Stimulated activated naive CD4-positive, alpha-beta T cell treated with Interleukin-2 at 50 U/mL for 16 hours (primary cell): ENCODE measurements at places on chromosomes 4 and X.

DNA sequence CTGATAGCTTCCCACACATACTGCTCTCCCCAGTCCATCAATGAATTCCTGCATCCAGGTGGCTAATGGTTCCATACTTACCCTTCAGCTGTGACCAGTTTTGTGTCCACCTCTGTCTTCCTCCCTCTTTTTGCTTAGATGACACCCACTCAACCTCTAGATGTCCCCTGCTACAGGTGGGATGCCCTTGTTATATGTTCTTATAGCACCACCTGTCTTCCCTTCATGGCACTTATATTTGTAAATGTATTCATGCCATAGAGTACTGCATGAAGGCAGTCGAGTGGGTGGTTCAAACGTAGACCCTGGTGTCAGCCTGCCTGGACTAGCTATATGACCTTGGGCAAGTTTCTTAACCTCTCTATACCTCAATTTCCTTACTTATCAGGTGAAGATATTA, 6.5 kb upstream of the USP46 start:
- no peak for DNase-seq

- DNase-seq: no peak
Measured at GRCh38 chrX:127570276-127570675, 481.9 kb downstream of the ACTRT1 start.

GRCh38 chr4:8266088-8266487, 3.5 kb upstream of the HTRA3 start:
- no peak for DNase-seq

DNA sequence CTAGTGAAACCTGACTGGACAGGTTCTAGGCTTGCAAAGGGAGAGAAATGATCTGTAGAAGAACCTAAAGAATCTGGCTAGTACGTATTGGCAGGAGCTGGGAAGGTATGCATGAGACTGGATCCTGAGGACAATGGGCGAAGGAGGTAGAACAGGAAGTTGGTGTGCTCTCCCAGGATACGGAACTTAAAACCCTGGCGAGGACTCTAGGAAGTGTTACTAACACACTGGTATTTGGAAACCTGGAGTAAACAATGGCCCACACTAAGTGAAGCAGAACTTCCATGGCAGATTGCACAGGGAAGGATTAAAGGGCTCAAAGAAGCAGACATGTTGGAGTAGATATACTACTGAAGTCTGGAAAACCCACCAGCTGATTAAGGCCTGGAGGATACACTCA, 9.1 kb downstream of the SYN1 start:
- no peak for DNase-seq

GRCh38 chr4:169485791-169486742, 126.3 kb downstream of the NEK1 start:
- no peak for DNase-seq

GRCh38 chrX:48540028-48540375, 488 bp downstream of the TBC1D25 start:
- peak; percentile 52 for DNase-seq

GRCh38 chr4:44638091-44638490, 13.3 kb downstream of the YIPF7 start:
- DNase-seq: no peak

- DNase-seq: no peak
Measured at GRCh38 chrX:19063030-19063429, 59.2 kb downstream of the ADGRG2 start.

DNA sequence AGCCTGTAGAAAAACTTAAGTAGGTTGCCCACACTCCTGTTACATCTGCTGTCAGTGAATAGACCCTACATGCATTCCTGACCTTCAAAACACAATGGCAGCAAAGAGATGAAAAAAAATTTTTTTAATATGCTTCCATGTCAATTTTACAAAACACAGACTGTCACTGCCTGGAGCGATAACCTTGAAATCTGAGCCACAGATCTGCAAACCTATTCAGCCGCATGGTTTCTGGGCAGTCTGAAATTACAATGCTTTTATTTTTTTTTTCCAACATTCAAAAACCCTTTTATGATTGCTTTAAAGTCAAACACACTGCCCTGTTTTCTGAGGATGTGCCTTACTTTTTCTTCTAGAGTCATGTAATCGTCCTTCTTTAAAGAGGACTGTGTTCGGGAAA, 264.9 kb upstream of the PUDP start:
- no peak for DNase-seq

- no peak for DNase-seq
Measured at GRCh38 chr4:128483041-128483440, 195.4 kb upstream of the PGRMC2 start.

- no peak for DNase-seq
Measured at GRCh38 chr4:10647846-10648245, 36.7 kb downstream of the CLNK start.
